Breast epithelium (tissue), 4 donors: ENCODE measurements at places on chromosomes 7 and 10.
A peak's percentile ranks its signal among the peaks of the same experiment; 100 is the strongest.

GRCh38 chr10:24446739-24447138, 237.8 kb downstream of the KIAA1217 start:
- DNase-seq = no peak

- DNase-seq = no peak
Measured at GRCh38 chr7:70303309-70303708, 705.0 kb downstream of the AUTS2 start.

DNA sequence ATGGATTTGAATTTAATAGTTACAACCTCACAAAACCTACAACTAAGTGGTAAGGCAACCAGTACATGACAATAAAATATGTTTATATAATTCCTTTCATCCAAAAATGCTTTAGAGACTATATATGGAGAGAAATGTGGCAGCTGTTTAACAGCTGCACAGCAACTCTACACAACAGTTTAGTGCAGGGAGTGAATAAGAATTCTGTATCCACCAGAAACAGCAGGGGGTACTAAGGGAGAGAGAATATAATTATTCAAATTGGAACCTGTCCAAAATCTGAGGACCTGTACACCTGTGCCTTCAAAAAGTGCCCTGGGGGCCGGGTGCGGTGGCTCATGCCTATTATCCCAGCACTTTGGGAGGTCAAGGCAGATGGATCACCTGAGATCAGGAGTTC, 49.6 kb downstream of the POLL start:
- DNase-seq = no peak

GRCh38 chr7:65251851-65252620, 121.6 kb upstream of the ZNF92 start:
- peak; percentile 37 for DNase-seq

GRCh38 chr7:155466814-155467733, 9.1 kb downstream of the EN2 start:
- DNase-seq = no peak

- DNase-seq = no peak
Measured at GRCh38 chr7:32164341-32164996, 94.3 kb upstream of the PDE1C start.
